ENCODE measurements at places on chromosomes 3 and 15.
A peak's percentile ranks its signal among the peaks of the same experiment; 100 is the strongest.

DNA sequence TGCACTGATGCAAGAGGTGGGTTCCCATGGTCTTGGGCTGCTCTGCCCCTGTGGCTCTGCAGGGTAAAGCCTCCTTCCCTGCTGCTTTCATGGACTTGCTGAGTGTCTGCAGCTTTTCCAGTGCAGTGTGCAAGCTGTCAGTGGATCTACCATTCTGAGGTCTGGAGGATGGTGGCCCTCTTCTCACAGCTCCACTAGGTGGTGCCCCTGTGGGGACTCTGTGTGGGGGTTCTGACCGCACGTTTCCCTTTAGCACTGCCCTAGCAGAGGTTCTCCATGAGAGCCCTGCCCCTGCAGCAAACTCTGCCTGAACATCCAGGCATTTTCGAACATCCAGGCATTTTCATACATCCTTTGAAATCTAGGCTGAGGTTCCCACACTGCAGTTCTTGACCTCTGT, 329.8 kb upstream of the NAALADL2 start:
- DNase-seq: no peak

DNA sequence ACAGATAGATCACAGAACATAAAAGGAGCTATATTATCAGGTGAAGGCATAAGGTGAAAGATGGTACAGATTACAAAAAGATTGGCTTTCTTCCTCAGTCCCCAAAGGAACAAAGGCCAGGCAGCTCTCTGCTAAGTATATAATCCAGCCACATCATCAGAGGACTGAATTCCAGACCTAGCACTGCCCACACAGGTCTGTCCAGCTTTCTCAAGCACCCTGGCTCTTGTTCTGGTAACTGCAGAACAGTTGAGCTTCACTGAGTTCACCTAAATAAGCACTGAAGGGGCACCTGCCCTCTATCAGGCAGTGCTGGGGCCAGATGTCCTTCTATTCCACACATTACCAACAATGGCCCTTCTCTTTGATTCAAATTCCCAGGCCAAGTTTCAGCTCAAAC, 6.3 kb downstream of the DUOXA1 start:
- DNase-seq: no peak

DNA sequence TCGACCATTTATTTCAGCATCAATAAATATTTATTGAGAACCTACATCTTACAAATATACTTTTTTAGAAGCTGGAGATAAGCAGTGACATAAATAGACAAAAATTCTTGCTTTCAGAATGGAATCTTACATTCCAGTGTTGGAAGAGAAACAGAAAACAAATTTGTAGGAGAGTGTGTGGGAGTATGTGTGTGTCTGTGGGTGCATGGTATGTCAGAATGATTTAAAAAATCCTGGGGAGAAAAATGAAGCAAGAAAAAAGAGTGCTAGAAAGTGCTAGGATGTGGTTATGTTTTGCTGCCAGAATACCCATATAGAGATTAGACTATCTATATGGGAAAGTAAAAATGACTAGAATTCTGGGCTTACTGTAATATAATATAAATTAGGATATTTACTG, 561.7 kb upstream of the SGO1 start:
- no peak for DNase-seq

GRCh38 chr15:78636378-78636859, 4.6 kb downstream of the CHRNB4 start:
- DNase-seq: no peak

- DNase-seq: no peak
These were observed 88.6 kb upstream of the CACNA2D3 start for GRCh38 chr3:54033761-54034160.

DNA sequence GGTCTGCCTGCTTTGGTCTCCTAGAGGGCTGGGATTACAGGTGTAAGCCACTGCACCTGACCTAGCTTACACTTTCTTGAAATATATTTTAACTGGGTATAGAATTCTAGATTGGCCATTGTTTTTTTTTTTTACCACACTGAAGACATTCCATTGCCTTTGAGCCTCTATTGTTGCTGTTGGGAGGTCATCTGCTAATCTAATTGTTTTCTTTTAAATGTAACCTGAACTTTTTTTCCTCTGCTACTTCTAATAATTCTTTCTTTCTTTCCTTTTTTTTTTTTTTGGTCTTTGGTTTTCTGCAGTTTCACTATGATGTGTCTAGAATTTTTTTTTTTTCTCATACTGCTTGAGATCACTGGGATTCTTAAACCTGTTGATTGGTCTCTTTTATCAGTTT, 28.1 kb downstream of the ERICH6 start:
- DNase-seq: no peak

GRCh38 chr3:46930945-46931403, 45.6 kb downstream of the CCDC12 start:
- DNase-seq: no peak

DNA sequence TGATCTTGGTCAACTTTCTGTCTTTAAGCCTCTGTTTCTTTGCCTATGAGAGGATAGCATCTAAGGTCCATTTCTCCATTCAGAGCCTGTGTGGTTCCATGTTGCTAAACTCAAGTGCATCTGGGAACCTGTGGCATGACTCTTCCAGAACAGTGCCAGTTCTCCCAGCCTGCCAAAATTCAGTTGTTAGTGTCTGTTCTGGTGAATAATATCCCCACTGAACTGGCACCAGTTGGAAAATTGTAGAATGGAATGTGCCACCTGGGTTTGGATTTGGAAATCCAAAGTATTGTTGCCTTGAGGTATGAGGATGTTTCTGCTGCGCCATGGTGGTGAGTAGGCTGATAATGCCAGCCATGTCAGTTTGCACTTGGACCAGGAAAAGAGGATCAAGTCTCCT, 31.3 kb downstream of the TIMP4 start:
- no peak for DNase-seq

DNA sequence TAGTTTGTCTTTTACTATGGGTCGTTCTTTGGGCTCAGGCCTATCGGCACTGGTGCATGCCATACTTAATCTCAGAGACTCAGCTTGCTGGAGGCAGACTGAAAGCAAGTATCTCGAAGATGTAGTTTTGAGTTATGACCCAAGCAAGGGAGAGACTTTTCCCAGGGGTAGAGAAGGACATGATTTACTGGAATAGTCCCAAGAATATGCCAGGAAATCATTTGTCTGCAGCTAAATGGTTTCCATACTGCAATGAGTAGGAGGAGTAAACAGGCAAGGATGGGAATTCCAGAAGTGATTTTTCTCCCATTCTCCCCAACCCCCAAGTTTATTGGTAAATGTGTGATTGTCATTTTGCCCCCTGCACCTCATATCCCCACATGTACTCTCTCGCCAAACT, 35.4 kb upstream of the LACTB start:
- no peak for DNase-seq

DNA sequence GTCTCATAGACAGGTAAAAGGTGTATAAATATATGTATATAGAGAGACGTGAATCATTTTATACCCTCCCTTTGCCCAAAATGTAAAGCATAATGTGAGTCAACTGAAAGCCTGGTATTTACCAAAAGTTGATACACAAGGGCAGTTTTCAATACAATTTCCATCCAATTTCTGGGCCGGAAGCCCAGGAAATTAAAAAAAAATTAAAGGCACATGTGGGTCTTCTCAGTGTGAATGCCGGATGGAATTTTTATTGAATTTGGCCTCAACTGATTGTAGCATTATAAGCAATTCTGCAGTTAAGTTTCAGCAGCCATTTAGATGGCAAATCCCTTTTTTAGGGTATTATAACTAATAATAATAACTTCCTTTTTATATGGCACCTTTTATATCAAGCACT, 3.3 kb upstream of the CNTN3 start:
- no peak for DNase-seq

DNA sequence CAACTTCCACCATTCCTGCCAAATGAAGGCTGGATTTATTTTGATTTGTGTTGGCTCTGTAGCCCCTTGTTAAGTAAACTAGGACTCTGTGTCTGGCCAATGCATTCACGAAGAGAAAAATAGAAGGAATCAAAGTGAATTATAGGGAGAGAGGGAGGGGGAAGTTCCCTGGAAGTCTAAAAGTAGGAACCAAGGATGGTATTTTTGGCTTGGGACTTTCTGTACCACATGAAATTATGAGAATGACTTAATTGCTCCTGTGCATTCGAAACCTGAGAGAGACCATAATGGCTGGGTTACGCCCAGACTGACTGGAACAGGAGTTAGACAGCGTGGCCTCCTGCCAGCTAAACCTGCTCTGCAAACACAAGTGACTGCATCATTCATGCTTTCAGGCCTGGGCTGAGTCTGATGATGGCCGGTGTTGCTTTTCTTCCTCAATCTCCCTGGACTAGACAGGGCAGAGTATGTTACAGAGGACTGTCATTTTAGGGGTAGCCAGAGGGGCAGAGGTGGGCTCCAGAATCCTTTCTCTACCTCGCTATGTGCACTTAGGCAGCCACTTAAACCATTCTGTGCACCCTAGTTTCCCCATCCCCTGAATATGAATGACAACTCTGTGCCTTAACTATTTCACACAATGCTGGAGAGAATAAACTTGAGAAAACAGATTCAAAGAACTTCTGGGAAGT, 58.9 kb downstream of the MYO1E start:
- DNase-seq: no peak

DNA sequence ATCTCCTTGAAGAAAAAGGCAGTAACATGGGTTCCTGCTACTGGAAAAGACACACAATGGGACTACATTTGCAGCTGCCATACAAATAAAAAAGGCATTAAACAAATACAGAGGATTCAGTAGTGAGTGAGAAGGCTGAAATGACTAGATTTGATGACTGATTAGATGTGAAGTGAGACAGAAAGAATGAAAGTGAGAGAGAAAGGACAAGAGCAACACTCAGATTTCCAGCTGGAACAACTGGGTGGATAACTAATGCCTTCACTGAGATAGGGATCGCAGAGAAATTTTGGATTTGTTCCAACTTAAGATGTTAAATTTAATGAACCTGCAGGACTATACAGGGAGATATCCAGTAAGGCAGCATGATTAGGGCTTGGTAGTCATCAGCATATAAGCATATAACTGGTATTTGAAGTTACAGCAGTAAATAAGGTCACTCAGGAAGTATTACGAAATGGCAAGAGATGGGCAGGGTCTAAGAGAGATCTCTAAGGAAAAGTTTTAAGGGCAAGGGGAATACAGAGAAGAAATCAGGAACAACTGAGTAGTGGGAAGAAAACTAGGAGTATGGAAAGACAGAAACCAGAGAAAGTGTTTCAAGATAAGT, 8.2 kb downstream of the OSBPL11 start:
- DNase-seq: no peak

DNA sequence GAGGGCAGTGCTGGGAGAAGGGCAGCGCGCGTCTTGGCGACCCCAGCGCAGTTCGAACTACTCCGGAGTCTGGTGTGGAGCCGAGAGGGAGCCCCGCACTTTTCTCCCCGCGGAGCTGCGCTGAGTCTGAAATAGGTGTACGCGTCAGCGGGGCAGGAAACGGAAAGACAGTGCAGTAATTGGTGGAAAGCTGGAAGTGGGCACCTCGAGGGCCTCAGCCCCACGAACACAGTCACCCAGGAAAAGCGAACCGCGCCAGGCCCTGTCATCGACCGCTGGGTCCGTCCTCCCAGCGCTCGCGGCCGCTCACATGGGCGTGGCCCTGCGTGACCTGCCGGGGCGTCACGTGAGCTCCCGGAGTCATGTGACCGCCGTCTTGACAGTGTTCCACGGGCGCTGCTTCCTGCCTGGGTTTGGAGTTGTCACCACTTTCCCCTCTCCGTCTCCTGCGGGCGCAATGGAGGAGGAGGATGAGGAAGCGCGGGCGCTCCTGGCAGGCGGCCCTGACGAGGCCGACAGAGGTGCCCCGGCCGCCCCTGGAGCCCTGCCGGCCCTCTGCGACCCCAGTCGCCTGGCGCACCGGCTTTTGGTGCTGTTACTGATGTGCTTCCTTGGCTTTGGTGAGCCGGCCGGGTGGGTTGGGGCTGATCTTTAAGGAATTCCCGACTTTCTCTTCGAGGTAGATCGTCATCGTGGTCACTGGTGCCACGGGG, at the start of gene MFSD1:
Gene MFSD1 (plus strand): TSS at position 359 of the 713 bp plus-strand sequence. CDS start 99 bp downstream, at position 458.
- peak; percentile 72 for DNase-seq

DNA sequence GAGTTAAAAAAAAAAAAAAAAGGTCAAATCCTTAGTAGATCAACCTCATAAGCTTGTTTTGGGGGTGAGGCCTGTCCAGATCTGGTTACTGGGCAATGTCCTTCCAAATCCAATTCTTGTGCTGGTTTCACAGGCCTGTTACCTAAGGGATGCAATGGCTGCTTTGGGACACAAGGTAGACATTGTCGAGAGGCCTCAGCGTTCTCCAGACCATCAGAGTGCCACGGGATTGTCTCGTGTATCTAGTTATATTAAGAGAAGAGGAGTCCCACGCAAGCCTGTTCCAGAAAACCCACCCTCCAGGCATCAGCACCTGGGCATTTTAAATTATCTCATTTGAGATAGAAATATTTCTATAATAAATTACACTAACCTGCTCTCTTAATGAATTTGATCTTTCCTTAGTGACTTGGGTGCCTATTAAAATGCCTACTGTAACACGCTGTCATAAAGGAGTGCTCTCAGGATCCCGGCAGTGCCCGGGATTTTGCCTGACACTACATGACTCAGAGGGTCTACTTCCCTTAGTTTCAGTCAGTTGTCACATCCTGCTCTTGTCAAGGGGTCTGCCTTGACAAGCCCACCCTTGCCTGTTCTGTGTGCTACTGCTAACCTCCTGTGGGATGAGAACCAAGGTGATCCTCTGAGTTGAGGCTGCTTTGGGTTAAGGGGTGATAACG, 116.0 kb downstream of the LIPC start:
- DNase-seq: no peak

GRCh38 chr3:30605706-30606300, 598 bp upstream of the TGFBR2 start:
- DNase-seq: no peak

GRCh38 chr3:9100513-9100894, 137.2 kb upstream of the RAD18 start:
- no peak for DNase-seq

GRCh38 chr15:70109978-70110377, 12.3 kb upstream of the TLE3 start:
- no peak for DNase-seq

GRCh38 chr3:129379582-129380358, 48.7 kb downstream of the EFCAB12 start:
- DNase-seq: no peak

GRCh38 chr3:171088964-171089754, 62.6 kb upstream of the SLC2A2 start:
- DNase-seq: no peak

DNA sequence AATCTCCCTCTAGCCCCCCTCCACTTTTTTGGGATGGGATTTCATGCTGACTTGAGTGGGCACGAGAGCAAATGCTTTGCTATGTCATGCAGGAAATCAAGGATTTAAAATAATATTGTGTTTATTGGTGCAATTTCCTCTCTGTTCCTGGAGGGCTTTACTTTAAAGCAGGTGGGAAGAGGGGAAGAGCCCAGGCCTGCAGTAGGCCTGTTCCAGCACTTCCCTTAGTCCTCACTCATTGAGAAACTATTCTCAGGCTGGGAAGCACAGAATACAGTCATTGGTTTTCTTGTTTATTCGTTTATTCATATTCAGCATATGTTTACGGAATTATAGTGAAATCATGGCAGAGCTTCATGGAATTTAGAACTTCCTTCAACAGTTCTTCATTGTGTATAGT, 41.7 kb upstream of the SPSB4 start:
- no peak for DNase-seq

GRCh38 chr3:176961916-176962315, 235.4 kb downstream of the TBL1XR1 start:
- no peak for DNase-seq

GRCh38 chr3:55966566-55966965, 479.5 kb upstream of the WNT5A start:
- no peak for DNase-seq

All from NCI-H460 (cell line).